ENCODE measurements at places on chromosomes 5 and 9. TPM values are rescaled to one million over a fixed set of nuclear protein-coding genes. Genes with fewer than 3 reads are reported as not detected.

CYFIP2 gene
- 24.7 TPM for total RNA-seq

C1QTNF2 gene
- total RNA-seq: not detected

DNA sequence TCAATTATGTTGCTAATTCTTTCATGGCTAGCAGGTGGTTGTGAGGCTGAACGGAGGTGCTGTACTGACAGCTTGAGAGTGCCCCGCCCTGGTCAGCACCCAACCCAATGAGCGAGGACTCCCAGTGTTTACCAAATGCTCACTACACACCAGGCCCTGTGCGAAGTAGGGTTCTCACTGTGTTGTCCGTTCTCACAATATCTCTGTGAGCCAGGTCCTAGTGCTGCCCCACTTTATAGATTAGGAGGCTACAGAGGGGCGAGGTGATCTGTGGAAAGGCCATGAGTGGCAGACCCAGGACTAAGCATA is 28.2 kb downstream of the COL15A1 start:
- DNase-seq: no peak

GABRA6 gene
- total RNA-seq: not detected

- DNase-seq: no peak
These were observed 31.5 kb downstream of the VAV2 start for GRCh38 chr9:133960568-133961129.

DNA sequence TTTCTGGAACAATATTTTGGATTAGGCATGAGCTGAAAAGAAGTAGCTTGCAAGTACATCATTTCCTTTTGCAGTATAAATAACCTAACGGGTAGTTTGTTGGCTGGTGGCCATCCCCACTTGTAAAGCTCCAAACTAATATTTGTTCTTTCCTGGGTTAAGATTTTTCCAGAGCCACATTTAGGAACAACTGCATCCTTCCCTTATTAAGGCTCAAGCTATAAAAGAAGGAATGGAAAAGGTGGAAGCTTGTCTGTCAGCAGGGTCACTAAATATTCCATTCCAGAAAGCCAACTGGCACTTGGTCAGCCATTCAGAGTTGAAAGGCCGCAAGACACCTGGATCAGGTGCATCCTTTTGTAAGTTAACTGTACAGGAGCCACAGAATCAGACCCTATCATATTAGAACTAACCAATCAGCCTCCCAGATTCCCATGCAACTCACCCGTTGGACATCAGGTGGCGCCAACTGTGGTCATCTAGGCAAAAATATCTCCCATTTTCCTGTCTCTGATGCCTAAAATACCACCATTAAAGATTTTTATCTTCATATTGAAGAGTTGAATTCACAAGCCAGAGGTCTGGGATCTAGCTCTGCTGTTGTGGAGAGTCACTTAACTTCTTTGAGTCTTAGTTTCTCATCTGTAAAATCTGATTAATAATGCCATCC is 82.9 kb downstream of the PTCD2 start:
- DNase-seq: no peak

MORN5 gene
- not detected for total RNA-seq

DNA sequence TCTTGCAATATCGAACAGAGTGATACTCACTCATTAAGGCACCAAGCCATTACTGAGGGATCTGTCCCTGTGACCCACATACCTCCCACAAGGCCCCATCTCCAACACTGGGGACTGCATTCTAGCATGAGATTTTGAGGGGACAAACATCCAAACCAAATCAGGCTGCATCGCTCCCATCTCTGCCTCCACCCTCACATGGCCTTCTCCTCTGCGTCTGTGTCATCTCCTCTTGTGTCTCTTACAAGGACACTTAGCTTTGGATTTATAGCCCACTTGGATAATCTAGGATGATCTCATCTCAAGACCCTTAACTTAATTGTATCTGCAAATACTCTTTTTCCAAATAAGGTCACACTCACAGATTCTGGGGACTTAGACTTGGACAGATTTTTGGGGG is 284.4 kb upstream of the DAP start:
- no peak for DNase-seq

DNA sequence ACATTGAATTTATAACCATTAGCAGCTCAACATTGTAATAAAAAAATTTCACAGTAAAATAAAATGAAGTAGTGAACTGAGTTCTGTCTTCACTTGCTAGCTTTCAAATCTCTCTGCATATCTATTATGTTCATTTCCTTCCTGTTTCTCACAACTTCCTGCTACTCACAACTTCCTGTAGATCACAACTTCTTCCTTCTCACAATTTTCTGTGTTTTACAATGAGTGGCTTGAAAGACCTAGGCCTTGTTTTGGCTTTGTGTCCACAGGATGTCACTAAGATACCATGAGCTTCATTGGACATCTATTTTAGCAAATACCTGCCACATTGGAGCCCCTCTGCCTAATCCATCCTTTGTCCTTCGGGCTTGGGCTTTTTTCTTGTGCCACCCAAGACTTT is 480.3 kb upstream of the ADAMTS16 start:
- DNase-seq: no peak

DNA sequence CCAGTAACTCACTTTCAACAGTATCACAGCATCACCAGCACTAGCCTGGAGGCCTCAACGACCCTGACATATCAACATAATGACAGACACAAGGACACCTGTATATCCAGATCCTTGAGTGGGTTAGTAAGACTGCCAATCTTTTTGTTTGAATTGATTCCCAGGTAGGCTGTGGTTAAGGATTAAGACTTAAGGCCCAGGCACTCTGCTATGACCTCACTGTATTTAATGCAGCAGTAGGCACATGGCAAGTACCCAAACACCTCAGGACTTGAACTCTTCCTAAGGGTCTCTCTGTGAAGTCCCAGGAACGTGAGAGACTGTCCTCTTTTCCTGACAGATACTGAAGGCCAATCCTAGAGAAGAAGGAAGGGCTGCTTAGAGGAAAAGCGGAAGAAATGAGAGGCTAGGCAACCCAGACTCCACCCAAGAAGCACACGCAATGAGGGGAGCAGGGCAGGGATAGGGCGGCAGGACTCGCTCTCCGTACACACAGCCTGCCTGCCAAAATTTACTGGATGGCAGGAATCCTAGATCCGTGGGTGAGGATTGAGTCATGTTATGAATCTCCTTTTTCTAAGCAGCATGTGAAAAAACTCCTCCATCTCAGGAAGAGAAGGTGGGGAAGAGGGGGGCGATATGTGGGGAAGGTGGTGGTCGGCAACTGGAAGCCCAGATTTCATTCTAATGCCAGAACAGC is 93.4 kb downstream of the SIL1 start:
- DNase-seq: no peak

- no peak for DNase-seq
These were observed 100.6 kb upstream of the VCAN start for GRCh38 chr5:83370957-83371356.
